ENCODE measurements at places on chromosomes 5 and 9. TPM values are rescaled to one million over a fixed set of nuclear protein-coding genes. Genes with fewer than 3 reads are reported as not detected.
A peak's percentile ranks its signal among the peaks of the same experiment; 100 is the strongest.

Gene MARCOL
- total RNA-seq, result not detected

- H3K36me3 ChIP-seq, result no peaks in the 10 kb centered on the region
- peaks cover 38% of the 10 kb centered on the region for H3K4me1 ChIP-seq
- no peak overlapping the region for H3K27ac ChIP-seq
- DNase-seq, result no peak
- peak overlapping the region; percentile 99 for H3K4me3 ChIP-seq
- no peaks in the 10 kb centered on the region for H3K27me3 ChIP-seq
Observed at GRCh38 chr5:54517174-54517511, 416 bp upstream of the SNX18 start.

Gene ACTBL2
- not detected for total RNA-seq

Gene SHISAL2B
- not detected for total RNA-seq

Gene RABEPK
- total RNA-seq, result 19.9 TPM

DNA sequence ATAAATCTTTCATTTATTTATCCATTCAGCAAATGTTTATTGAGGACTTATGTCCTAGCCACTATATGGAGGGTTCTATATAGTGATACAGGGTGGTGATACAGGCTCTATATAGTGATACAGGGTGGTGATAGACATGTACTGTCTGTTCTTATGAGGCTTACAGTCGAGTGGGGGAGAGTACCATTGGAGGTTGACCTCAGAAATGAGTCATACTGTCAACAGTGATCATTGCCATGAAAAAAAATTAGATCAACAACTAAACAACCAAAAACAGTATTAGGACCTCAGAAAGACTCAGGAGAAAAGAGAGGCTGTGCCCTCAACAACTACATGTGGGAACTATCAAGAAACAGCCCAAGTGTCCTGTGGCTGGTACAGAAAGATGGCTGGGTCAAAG, 22.0 kb downstream of the PAPPA start:
- no peak overlapping the region for H3K27ac ChIP-seq
- H3K4me3 ChIP-seq, result no peak overlapping the region
- no peaks in the 10 kb centered on the region for H3K4me1 ChIP-seq
- no peaks in the 10 kb centered on the region for H3K36me3 ChIP-seq
- no peak for DNase-seq
- H3K27me3 ChIP-seq, result no peaks in the 10 kb centered on the region

Gene ZNF608
- total RNA-seq, result 17.0 TPM

- no peak overlapping the region for H3K4me3 ChIP-seq
- no peaks in the 10 kb centered on the region for H3K4me1 ChIP-seq
- H3K27ac ChIP-seq, result no peak overlapping the region
- DNase-seq, result no peak
Observed at GRCh38 chr9:87434366-87434765, 63.3 kb upstream of the DAPK1 start.

DNA sequence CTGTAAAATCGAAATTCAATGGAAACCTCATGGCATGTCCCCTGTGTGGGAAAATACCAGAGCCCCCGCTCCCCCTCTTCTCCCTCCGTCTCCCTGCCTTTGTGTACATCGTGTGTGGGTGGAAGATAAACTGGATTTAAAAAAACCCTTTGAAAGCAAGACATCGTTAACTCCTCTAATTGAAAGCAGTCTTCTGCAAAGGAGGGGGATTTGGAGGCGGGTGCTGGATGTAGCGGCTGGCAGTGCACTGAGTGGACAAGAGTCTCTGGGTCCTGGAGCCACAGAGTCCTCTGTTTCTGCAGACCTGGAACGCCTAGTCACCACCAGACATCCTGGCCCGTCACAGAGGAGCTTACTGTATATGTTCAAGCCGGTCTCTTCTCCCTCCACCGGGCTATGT, 169.4 kb downstream of the PAPPA start:
- no peak overlapping the region for H3K27ac ChIP-seq
- no peaks in the 10 kb centered on the region for H3K4me1 ChIP-seq
- no peaks in the 10 kb centered on the region for H3K36me3 ChIP-seq
- H3K4me3 ChIP-seq, result no peak overlapping the region

- H3K4me3 ChIP-seq, result no peak overlapping the region
- H3K27me3 ChIP-seq, result no peaks in the 10 kb centered on the region
- no peaks in the 10 kb centered on the region for H3K36me3 ChIP-seq
- no peak overlapping the region for H3K27ac ChIP-seq
Observed at GRCh38 chr5:36943584-36943983, 67.0 kb downstream of the NIPBL start.

DNA sequence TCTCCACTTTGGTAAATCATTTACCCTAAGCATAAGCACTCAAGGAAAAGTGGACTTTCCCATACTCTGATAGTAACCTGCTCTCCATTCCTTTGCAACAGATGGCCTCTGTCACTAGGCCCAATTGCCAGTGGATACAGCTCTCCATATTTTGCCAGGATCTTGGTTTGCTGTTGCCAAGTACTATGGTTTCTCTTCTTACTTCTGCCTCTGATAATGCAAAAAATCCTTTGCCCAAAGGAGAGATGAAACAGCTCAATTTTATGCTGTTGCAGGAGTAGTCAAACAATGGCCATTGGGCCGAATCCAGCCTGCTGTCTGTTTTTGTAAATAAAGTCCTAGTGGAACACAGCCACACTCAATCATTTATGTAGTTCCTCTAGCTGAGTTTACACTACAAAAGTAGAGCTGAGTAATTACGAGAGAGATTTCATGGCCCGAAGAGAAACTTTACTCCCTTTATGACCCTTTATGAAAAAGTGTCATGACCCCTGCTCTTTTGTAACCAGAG, 92.5 kb downstream of the HTR4 start:
- no peaks in the 10 kb centered on the region for H3K4me1 ChIP-seq
- no peak overlapping the region for H3K4me3 ChIP-seq
- H3K36me3 ChIP-seq, result no peaks in the 10 kb centered on the region
- H3K27ac ChIP-seq, result no peak overlapping the region
- DNase-seq, result no peak

DNA sequence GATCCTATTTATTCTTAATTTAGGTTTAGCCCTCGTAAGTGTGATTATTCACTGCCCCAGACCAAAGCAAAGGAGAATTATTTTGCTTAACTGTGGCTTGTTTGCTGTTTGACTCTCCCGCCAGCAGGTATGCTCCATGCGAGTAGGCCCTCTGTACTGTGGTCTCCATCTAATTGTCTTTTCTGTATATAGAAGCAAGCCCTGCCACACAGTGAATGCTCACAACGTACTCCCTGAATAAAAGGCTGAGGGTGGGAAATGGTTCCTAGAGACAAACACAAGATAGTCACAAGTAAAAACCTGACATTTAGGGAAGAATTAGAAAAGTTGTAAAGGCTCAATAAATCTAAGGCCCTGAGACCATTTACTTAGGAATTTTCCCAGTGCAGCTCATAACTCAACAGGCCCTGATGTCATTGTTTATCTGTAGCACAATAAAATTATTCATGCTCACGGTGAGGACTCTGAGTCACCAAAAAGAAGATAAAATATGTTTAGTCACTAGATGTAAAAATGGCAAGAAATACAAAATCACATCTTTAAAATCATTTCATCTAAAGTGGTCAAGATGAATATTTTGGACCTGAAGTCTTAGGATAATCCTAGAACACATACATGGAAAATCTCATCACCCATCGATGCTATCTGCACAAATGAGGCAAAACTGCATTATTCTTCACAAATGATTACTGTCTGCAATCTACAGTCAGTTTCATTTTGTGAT, 473.2 kb downstream of the ENC1 start:
- DNase-seq, result no peak
- H3K4me3 ChIP-seq, result no peak overlapping the region
- H3K36me3 ChIP-seq, result no peaks in the 10 kb centered on the region
- peak overlapping the region; percentile 11 for H3K27ac ChIP-seq
- no peaks in the 10 kb centered on the region for H3K27me3 ChIP-seq

DNA sequence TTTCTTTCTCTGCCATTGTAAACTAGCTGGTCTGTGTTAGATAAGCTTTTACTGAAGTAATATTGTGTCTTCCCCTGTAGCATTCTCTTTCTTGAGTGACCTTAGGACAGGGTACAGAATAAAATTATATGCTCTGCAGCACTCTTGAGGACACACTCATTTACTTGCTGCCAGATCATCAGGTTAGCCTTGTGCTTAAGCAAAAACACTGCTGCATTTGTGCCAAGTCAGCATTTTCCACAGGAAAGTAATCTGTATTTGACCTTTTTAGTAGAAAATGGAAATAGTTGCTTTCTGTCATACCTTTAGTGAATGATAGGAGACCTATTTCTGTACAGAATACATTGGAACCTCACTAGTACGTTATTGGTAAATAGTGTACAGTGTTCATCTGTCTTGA, 54.2 kb downstream of the LMNB1 start:
- H3K36me3 ChIP-seq, result no peaks in the 10 kb centered on the region
- H3K4me3 ChIP-seq, result no peak overlapping the region
- H3K27ac ChIP-seq, result no peak overlapping the region
- no peak for DNase-seq
- no peaks in the 10 kb centered on the region for H3K4me1 ChIP-seq

Gene GABRA1
- total RNA-seq, result 0.23 TPM

Gene SV2C
- 0.94 TPM for total RNA-seq

GRCh38 chr5:148145916-148146315, 22.4 kb upstream of the SPINK14 start:
- H3K27me3 ChIP-seq, result no peaks in the 10 kb centered on the region
- no peak overlapping the region for H3K27ac ChIP-seq
- DNase-seq, result no peak

GRCh38 chr9:96491079-96491879, 41.3 kb downstream of the HABP4 start:
- peak overlapping the region; percentile 85 for H3K27ac ChIP-seq
- no peak overlapping the region for H3K4me3 ChIP-seq
- H3K36me3 ChIP-seq, result peaks cover 10% of the 10 kb centered on the region
- peak; percentile 74 for DNase-seq
- no peaks in the 10 kb centered on the region for H3K27me3 ChIP-seq

DNA sequence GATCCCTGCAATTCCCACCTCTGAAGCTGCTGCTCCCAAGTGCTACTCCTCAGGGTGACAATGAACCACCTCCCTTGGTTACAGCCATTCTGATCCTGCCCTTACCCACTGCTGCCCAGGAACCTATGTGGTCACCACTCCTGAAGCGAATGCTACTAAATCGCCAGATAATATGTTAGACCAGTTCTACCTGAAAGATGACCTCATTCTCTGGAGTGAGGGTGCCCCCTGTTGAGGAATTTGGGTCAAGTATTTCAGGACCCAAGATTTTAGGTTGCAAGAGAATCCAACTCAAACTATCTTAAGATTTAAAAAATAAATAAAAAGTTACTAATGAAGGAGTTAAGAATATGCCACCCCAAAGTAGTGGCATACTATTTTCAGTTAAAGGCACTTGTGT, 5.8 kb upstream of the SNAPC3 start:
- H3K27ac ChIP-seq, result no peak overlapping the region
- no peak for DNase-seq
- H3K36me3 ChIP-seq, result no peaks in the 10 kb centered on the region
- peaks cover under 1% of the 10 kb centered on the region for H3K4me1 ChIP-seq

Gene HAPLN1
- not detected for total RNA-seq

Gene INVS
- total RNA-seq, result 29.3 TPM

Gene FAM151B
- 5.4 TPM for total RNA-seq

Data from adrenal gland (tissue), 19 donors.